ENCODE measurements at places on chromosomes 5 and 9.

DNA sequence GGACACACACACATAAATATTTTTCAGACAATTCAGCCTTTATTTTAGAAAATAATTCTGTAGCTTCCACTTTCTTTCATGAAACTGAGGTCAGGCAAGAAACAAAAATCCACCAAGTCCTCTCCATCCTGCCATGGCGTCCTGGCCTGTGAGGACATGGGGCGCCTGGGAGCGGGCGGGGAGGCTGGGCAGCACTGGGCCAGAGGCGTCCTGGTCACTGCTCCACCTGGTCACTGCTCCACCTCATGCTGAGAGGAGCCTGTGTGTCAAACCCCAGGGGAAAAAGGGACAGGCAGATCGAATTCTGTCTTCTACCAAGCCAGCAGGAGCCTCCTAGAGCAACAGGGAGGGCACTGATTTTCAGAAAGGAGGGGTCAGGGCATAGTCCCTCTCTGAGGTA, 12.1 kb downstream of the MGAT1 start:
- no peak for DNase-seq

DNA sequence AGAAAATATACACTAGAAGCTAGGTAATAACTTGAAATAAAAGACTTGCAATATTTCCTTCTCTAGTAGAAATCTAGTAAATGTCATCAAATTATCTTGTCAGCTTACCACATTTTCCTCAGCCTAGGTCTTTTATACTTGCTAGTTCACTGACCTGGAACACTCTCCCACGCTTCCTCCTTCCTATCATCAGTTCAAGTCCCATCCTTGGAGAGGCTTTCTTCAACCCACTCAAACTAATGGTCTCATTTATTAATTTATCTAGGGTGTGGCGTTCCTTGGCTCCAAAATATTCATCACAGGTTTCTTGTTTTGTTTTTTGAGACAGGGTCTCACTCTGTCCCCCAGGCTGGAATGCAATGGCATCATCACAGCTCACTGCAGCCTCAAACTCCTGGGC, 2.9 kb downstream of the FAM13B start:
- DNase-seq: no peak

DNA sequence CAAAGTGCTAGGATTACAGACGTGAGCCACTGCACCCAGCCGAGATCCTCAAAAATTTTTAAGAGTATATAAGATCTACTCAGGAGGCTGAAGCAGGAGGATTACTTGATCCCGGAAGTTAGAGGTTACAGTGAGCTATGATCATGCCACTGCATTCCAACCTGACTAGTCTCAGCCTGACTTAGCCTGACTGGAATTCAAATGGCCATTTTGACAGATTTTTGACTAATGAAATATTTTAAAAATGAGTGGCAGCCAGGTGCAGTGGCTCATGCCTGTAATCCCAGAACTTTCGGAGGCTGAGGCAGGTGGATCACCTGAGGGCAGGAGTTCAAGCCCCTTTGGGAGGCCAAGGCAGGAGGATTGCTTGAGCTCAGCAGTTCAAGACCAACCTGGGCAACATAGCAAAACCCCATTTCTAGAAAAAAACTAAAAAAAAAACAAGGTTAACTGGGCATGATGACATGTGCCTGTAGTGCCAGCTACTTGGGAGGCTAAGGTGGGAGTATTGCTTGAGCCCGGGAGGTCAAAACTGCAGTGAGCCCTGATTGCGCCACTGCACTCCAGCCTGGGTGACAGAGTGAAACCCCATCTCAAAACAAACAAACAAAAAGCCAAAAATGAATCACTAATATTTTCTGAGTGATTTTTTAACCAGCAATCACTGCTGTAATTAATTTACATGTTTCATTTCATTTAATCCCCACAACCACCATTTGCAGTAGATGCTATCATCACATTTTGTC, 16.6 kb downstream of the ATOX1 start:
- no peak for DNase-seq

- no peak for DNase-seq
Observed at GRCh38 chr9:20835377-20836286, 151.6 kb downstream of the FOCAD start.

GRCh38 chr5:156137071-156137869, 189.7 kb upstream of the SGCD start:
- DNase-seq: no peak

All from NCI-H1436 treated with DMSO at 0.1 percent for 48 hours (cell line).